ENCODE measurements at places on chromosomes 1 and 21.

DNA sequence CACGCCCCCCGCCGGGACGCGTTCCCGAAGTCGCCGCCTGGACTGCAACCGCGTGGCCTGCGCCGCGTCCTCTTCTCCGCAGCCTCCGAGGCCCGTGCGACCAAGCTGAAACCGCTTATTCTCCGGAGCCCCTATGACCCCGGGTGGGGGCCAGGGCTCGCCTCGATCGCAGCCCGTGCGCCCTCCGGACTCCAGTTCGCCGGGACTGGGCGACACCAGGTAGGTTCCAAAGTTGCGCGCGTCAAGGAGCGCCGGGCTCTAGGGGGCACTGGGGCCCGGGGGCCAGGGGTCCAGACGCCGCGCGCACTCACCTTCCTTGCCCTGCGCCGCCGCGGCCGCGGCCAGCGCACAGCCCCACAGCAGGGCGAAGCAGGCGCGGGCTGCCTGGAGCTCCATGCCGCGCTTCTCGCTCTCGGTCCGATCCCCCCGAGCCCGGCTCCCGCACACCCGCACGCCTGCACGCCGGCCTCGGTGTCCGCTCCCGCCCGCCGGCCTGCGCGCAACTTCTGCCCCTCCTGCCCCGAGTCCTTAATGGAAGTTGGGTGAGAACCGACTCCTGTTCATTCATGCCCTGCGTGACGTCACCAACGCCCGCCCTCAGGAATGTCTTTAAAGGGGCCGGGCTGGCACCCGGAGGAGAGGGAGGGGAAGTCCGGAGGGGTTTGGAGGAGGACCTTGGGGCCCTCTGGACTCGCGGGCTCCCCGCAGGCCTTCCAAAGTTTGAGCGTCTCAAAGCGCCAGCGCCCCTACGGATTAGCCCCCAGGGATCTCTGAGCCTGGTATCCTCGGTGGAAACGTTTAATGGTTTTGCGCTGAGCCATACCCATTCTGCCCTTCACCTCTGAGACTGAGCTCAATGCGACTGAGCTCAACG is at the start of gene EPHA2:
EPHA2 (minus strand) TSS at position 533 of the 874 bp plus-strand sequence; CDS start at position 396, 137 bp downstream.
- DNase-seq: no peak

DNA sequence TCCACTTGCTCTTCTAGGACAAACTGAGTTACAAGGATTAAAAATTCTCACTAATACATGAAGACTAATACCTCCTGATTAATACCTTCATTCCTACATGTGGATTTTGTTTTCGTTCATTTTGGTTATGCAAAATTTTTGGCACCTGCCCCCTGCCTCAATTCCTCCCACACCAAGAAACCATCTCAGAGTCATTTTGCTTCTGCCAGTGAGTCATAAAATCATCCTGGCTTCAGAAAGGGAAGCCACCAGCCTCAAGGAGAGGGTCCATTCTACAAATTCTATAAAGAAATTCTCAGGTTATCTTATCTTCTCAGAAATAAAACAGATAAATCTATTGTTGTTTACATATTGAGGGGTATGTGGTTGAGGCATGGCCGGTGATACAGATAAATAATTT is 103.2 kb upstream of the COA6 start:
- no peak for DNase-seq

DNA sequence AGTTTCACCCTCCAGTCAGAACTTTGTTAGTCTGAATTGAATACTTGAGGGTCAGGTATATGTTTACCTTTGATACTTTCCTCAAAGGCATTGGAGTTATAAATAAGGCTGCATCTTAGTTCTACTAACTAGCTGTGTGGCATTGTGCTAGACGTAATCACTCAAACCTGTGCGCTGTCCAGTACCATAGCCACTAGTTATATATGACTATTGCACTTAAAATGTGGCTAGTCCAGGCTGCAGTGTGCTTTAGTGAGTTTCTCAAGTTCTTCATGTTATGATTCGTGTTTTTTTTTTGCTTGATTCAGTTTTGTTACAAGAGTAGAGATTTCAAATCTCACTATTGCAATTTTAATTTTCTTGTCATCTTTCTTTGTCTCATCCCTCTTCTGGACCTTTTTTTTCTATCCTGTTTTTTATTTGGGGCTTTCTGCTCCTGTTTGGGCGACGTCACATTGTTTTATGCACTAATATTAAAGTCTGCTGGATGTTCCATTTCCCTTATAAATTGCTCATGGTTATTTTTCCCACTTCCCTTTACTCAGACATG is 5.7 kb downstream of the MAN1A2 start:
- no peak for DNase-seq

- DNase-seq: no peak
Measured at GRCh38 chr1:3992103-3992556, 92.1 kb upstream of the C1orf174 start.

- DNase-seq: no peak
Measured at GRCh38 chr1:53381790-53382401, 54.0 kb upstream of the LRP8 start.

GRCh38 chr1:44698138-44698537 is 23.6 kb downstream of the ARMH1 start:
- peak; percentile 50 for DNase-seq

- no peak for DNase-seq
Measured at GRCh38 chr1:182279302-182279701, 112.3 kb downstream of the GLUL start.

GRCh38 chr1:241641773-241642592 is 1.8 kb upstream of the CHML start:
- DNase-seq: no peak

- DNase-seq: no peak
Measured at GRCh38 chr1:43853161-43853921, 80.3 kb upstream of the ARTN start.
